Cerebellar nuclear complex (tissue), 1 donor: ENCODE measurements at places on chromosomes 6 and 20.

DNA sequence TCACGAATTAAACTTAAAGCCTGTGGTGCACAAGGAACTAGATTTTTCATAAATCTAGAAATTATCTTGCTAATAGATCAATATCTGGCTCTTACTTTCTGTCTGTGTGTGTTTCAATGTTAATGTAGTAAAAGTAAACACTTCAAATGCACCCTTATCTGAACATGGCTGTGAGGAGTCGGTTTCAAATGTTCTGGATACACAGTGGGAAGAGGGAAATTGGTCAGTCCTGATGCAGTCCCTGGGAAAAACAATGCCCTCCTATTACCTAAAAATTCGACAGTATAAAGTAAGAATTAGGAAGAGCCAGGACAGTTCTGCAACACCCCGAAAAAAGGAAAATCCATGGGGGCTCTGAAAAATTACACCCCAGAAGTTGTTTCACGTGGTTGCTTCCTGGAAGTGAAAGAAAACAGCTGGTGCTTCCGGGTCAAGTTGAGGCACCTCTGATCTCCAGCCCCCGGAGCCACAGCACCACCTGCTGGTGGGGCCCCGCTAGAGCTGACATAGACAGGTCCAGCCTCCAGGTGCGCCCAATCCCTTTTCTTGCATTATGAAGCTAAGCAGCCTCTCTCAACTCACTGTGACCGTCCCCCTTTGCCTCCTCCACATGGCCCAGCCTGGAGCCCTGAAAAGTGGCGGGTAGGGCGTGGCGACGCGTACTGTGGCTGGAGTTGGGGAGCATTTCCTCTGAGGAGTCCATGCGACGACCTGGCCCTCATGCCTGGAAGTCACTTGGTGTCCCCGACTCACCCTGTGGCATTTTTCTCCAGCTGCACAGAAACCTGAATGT, 8.3 kb downstream of the SEMG2 start:
- no peak for DNase-seq

- DNase-seq: no peak
These were observed 222.5 kb upstream of the SPTLC3 start for GRCh38 chr20:12786276-12786675.

DNA sequence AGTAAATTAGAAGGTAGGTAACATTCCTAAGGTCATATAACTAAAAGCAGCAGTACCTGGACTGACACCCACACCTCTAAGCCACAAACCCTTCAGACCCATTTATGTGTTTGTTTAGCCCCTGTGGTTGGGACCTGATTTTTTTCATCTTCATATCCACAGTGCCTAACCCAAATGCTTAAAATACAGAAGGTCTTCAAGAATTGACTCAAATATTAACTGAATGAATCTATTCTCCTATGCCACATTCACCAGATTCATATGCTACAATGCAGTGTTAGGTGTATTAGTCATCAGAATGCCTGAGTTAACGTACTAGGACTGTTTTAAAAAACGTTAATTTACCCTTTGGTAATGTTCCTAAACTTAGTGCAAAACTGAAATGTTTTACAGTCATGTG, 124.8 kb downstream of the AHI1 start:
- no peak for DNase-seq

DNA sequence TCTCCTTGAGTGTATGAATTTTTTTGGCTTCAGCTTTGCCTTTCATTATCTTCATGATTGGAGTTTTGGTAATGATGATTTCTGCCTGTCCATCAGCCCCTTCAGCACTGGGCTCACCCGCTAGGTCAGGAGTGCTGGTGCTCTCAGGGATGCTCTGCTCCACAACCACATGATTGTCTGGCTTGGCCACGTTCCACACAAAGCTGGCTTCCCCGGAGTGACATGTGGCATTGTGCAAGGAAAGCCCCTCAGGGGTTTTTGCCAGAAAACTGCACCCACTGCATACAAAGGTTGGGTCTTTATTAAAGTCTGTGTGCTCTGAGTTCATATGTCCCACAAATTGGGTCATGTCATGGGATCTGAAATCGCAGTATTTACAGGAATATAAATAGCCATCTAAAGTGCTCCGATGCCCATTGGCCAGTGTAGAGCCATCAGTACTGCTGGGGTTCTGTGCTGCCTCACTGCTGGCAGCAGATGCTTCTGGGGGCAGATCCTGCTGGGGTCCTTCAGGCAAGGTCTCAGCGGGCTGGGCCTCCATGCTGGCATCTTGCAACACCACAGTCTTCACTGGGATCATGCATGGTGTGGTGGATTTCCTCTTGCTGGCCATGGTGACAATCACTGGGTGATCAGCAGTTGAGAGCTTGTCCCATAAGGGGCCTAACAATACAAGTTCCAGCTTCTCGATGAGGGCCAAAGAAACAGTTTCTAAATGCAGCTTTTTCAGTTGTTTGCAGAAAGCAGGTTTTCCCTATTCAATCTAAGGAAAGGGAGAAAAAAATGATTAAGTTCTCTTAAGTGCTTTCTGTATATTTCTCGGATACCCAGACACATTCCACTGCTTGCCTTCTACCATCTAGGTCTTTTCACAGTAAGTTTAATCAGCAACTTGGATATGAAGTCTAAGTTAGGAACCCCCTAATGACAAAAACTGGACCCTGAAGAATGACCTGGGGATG, 67.2 kb downstream of the PLCG1 start:
- no peak for DNase-seq

- DNase-seq: no peak
These were observed 30.1 kb upstream of the APMAP start for GRCh38 chr20:25022680-25023079.

DNA sequence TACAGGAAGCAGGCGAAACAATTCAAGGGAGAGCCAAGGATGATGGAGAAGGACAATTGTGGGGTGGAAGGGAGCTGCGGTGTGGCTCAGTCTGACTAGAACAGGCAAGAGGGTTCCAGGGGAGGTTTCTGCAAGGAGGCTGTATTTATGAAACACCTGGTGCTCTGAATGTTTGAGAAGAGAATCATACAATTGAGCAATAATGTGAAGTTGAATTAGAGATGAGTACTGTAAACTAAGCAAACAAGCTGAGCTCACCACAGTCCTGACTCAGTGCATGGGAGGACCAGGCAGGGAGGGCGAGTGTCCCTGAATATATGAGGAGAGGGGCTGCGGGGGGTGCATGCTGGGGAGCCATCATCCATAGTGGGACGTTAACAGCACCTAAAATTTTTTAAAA, 279.7 kb downstream of the KIF16B start:
- no peak for DNase-seq

- DNase-seq: no peak
These were observed 96.2 kb downstream of the RTN4IP1 start for GRCh38 chr6:106533054-106533453.

DNA sequence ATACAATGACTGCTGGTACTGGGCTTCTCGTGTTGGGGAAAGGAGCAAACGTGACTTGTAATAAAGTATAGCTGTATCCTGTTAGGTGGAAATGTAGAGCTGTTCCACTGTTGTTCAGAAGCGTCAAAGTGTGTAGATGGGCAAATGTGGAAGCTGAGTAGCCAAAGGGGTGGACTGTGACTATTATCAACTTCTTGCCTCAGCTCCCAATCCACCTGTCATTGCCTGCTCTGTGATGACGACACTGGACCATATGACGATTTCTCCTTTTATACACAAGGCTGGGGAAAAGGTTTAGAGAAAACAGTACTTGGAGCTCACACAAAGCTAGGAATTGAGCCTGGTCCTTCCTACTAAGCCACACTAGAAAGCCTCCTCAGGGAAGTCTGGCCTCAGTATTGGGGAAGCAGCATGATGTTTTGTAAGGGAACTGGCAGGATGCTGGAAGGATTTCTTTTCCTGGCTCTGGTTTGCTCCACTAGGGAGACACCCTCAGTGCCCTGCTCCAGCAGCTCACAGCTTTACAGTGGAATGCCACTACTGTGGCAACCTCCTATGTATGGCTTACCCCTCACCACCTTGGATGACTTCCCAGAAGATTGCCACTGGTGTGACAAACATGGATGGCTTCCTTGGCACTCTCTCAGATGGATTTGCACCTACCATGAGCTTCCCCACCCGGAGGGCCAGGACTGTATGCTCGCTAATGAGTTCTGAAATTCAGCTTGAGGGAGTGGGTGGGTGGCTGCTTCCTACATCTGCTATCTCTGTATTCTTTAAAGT, 20.0 kb downstream of the CD164 start:
- DNase-seq: no peak

DNA sequence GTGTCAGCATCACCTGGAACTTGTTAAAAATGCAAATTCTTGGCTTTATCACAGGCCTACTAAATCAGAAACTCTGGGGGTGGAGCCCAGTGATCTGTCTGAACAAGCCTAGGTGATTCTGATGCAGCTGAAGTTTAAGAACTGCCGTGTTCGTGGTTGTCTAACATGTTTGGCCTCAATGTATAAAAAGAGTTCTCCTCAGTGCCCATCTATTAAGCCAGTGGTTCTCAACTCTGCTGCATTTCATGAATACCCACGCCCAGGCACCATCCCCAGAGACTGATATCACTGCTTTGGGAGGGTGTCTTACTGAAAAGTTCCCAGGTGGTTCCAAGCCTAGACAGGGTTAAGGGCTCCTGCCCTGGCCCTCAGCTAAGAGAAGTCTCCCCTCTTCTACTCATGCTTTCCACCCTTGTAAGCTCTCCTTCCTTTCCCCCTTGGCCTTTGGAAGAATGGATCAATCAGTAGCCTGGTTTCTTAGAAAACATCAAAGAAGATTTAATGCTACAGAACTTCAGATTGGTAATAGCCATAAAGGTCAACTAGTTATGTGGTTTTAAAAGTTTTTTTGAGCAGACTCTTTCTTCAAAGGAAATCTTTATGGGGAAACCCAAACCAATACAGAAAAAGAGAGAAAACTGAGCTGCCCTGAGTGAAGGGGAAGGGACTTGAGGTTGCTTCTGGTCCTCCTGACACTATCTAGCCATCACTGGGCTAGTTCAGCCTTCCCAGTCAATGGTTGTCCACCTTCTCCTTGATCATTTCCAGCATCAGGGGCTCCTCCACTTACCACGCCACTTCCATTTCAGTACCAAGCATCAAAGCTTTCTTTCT, 38.9 kb upstream of the TNFAIP3 start:
- DNase-seq: no peak

- DNase-seq: no peak
These were observed 292.6 kb upstream of the PREP start for GRCh38 chr6:105695461-105695860.

GRCh38 chr20:50298554-50299324, 108.1 kb downstream of the CEBPB start:
- DNase-seq: no peak

DNA sequence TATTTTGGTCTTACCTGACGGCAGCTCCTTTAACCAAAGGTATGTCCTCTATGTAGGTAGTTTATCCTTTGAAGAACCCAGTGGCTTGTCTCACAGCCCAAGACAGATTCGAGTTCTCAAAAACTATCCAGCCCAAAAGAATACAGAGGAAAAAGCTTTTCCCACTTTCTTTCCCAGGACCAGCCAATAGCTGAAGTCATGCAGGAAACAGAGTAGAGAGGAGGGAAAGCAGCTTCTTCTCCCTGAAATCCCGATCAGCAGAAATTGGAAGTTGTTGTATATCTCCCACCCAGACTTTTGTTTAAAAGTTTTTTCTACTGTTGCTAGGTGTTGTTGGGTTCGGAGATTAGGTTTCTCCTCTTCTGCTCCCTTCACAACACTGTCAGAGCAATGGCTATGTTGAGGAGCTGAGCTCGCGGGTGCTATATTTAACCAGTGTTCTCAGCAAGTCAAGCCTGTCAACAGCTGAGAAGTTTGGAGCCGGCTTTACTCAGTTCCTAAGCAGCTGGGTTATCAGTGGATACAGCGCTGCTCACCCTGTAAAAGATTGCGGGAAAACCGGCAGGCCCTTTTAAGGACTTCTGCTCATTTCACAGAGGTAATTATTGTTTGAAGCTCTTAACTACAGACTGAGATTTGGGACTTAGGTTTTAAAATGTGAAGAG, at the start of gene FILIP1:
Gene FILIP1 (minus strand): TSS at position 401 of the 665 bp plus-strand sequence. CDS start 78,828 bp downstream, outside the sequence.
- no peak for DNase-seq

GRCh38 chr20:53826597-53827291, 233.1 kb upstream of the ZNF217 start:
- no peak for DNase-seq

GRCh38 chr6:7974938-7975763, 64.6 kb upstream of the TXNDC5 start:
- no peak for DNase-seq

DNA sequence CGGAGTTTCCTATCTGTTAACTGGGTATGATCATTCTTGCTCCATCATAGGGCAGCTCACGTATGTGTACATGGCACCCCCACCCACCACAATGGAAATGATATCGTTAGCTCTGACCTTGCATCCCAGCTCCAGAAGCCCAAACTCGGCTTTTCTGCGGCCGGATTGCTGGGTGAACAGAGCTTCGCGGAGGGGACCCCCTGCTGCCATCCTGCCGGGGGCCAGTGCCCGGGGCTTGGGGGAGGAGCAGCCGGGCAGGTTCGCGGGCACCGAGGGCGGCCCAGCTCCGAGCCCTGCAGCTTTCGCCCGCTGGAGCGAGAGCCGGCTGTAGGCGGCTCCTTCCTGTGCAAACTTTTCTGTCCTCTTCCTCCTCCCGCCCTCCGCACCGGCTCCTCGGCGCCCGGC, 24.9 kb upstream of the FUCA2 start:
- DNase-seq: no peak

GRCh38 chr6:86511962-86512361, 425.4 kb upstream of the HTR1E start:
- no peak for DNase-seq

DNA sequence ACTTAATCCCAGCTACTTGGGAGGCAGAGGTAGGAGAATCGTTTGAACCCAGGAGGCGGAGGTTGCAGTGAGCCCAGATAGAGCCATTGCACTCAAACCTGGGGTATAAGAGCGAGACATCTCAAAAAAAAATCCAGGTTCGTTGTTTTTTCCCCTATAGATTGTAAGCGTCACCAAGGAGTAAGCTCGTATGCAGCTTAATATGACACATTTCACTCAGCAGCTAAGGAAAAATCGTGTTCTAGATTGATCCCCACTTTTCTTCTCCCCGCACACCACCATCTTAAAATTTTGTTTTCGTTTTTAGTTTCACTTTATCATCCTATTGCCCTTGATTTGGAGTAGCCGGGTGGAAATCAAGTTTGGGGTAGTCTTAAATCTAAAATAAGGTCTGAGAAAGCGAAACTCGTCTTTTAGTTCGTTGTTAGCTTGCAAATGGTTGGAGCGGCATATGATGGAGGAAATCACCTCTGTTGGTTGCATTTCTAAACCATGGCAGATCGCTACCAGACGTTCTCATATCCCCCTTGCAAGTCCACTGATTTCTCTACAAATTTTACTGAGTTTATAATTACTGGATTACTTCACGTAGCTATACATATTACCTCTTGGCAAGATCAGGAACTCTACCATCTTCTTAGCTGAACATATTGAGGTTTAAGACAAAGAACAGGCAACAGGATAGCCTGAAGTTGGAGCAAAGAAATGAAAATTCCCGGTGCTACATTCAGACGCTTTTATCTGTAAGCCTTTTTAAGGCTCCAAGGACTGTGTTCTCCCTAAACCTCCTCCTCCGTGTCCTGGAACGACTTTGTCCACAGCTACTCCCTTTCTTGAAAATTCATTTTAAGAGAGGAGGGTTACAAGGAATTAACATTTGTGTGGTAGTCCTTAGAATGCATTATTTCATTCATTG, 91.1 kb upstream of the BTN3A2 start:
- no peak for DNase-seq

GRCh38 chr6:114342086-114342825, 567 bp downstream of the HS3ST5 start:
- DNase-seq: no peak

GRCh38 chr20:15705975-15706374, 867.3 kb downstream of the KIF16B start:
- no peak for DNase-seq

- no peak for DNase-seq
These were observed 24.9 kb downstream of the GTPBP2 start for GRCh38 chr6:43604174-43604573.
